ENCODE measurements at places on chromosomes 2 and 18. TPM values are rescaled to one million over a fixed set of nuclear protein-coding genes. Genes with fewer than 3 reads are reported as not detected.

SLC4A3 gene
- total RNA-seq = 2.9 TPM

LHCGR gene
- total RNA-seq = not detected

NXPH2 gene
- total RNA-seq = 0.43 TPM

TWIST2 gene
- total RNA-seq = not detected

AGAP1 gene
- total RNA-seq = 15.8 TPM

OTX1 gene
- 1.2 TPM for total RNA-seq

DNA sequence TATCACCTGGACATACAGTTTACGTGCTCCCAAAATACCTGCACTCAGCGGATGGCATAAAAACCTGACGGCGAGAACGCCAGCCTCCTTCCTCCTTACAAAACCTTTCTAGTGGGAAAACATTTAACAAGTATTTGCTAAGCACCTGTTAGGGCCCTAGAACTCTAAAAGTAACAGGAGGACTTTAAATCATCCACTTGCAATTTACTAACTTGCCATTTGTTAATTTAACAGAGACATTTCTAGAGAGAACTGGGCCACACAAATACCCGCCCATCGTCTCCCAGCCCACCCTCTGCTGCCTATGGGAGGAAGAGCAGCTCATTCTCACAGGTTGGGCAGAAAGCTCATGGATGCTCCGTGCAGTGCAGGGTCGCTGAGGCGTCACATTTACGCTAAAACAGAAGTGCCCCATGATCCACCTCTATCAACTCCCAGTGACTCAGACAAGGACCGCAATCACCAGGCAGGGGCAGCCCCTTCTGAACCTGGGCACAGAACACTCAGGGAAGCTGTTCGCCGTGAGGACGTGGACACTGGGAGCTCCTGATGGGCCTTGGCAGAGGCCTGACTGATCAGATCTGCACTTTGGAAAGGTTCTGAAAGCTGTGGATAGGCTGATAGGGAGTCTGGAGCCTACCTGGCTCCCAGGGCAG is 106.9 kb downstream of the HDAC4 start:
- DNase-seq = no peak

- DNase-seq = no peak
These were observed 35.2 kb downstream of the HDLBP start for GRCh38 chr2:241280291-241280690.

GRCh38 chr2:157866202-157866601 is 9.9 kb downstream of the ACVR1 start:
- no peak for DNase-seq

DNA sequence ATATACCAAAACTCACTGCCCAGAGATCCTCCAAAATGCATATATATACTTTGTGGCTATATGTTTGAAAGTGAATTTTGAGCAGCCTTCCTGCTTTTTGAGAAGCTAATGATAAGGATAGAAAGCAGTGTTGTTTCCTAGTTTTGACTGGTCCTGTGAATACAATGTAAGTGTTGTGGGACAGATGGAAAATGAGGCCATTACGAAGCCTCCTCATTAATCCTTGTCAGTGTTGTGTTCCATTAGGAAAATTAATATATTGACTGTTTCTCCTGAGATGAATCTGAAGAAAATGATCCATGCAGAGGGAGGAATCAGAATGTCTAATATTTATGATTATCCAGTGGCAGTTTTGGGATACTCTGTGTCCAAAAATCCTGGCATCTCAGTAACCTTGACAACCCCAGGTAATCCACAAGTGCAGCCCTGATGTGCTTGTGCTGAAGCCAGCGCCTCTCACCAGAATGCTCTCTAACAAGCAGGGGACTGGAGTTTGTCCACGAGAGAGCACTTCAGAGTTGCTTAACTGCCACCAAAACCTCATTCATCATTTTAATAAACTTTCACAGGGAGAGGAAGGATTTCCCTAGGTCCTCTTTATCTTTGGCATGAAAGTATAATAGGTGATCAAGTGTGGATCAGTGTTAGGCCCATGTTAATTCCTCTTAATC is 418.6 kb downstream of the CMPK2 start:
- DNase-seq = no peak

DNA sequence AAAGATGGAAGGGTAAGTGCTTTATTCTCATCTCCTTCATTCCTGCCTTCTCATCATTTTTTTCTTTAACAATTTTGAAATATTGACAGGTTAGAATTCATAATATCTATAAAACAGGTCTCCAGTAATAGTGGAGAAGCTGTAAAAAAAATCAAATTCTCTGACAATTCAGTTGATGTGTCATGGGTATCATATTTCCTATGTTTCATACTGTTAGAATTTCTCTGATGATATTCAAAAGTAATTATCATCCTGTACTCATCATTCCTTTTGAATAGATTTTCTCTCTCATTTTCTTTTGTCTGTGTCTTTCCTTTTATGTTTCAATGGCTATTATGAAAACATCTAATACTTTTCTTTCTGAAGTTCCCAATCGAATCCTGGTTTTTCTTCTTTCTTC is 97.7 kb downstream of the CPS1 start:
- no peak for DNase-seq

GRCh38 chr2:106030287-106031268 is 163.5 kb downstream of the UXS1 start:
- no peak for DNase-seq

DNA sequence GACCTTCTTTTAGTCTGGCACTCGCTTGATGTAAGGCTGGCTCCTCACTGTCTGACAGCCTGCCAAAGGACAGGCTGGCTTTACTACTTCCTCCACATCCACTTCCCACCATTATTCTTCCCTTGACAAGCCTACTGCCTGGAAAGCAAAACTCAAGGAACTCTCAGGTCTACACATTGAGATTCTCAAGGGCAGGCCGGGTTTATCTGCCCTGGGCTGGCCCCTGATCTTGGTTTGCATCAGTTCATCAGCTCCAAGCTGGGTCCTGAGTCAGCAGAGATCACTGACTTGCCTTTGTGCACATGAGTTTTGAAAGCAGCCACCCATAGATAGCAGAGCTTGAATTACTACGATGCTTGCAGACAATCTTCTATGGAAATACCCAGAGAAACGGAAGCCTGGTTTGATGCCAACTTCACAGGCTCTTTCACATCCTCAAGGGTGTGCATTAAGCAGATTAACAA is 53.9 kb downstream of the KCTD18 start:
- no peak for DNase-seq

- no peak for DNase-seq
These were observed 144.0 kb downstream of the BCL11A start for GRCh38 chr2:60409531-60409871.

DNA sequence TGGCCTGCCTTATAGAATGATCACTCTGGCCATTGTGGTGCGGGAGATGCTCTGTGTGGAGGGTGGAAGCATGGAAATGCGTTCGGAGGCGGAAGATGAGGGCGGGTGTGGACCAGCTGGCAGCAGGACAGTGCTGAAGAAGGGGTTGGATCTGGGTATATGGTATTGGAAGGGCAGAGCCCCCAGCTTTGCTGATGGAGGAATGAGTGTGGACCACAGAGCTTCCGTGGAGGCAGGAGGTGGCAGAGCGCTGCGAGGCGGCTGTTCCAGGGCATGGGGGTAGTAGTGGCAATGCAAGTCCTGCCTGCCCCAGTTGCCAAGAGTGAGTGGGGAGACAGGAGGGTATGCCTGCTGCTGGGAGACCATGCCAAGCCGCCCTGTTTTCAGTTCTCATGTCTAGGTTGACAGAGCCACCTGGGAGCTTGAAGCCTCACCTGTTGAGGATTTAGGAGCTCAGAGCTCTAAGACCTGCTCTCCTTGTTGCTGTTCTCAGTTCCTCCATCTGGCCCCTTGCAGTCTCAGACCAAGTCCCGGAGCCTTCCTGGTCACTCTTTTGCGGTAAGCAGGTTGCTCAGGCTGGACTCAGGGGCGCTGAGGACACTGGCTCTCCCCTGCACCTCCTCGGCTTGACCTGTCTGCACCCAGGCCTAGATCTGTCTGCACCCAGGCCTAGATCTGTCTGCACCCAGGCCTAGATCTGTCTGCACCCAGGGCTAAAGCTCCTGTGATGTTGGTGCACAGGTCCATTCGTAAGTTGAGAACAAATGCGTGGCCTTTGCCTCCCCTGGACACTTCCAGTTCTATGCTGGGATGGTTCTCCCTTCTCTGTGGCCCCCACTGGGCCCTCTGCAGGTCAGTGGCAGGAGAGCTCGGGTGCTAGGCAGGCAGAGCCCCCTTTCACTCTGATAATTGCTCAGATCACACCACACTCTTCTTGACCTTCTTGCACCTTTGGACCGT is 290.5 kb upstream of the HS6ST1 start:
- no peak for DNase-seq

- DNase-seq = peak; percentile 77
These were observed 3.1 kb downstream of the KCNE4 start for GRCh38 chr2:223055140-223055539.

GRCh38 chr18:56107821-56108477 is 520.0 kb upstream of the TCF4 start:
- DNase-seq = no peak

DNA sequence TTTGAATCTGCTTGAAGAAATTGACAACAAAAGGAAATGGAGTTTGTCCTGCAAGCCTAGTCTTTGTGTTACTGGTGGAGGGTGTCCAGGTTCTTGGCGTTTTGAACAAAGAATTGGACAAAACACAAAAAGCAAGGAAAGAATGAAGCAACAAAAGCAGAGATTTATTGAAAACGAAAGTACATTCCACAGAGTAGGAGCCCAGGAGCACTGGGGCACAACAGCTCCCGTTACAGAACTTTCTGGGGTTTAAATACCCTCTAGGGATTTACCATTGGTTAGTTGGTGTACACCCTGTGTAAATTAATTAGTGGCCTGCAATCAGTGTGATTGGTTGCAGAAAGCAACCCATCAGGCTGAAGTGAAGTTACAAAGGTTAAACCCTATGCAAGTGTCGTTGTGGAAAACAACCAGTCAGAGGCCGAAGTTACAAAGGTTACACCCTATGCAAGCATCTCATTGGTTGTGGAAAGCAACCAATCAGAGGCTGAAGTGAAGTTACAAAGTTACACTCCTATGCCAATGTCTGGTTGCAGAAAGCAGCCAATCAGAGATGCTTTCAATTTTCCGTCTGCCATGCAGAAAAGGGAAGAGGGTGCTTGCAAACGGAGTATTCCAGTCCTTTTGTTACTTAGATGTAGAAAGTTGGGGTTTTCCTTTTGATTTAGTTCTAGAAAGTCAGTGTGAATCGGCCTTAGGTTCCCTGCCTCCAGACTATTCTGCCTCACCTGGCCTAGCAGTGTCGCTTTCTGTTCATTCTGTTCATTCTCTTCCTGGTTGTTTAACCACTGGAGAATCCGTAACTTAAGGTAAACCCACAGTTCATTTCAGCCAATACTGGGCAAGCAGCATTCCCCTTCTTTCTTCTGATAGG is 47.6 kb upstream of the PTH2R start:
- DNase-seq = no peak

DNA sequence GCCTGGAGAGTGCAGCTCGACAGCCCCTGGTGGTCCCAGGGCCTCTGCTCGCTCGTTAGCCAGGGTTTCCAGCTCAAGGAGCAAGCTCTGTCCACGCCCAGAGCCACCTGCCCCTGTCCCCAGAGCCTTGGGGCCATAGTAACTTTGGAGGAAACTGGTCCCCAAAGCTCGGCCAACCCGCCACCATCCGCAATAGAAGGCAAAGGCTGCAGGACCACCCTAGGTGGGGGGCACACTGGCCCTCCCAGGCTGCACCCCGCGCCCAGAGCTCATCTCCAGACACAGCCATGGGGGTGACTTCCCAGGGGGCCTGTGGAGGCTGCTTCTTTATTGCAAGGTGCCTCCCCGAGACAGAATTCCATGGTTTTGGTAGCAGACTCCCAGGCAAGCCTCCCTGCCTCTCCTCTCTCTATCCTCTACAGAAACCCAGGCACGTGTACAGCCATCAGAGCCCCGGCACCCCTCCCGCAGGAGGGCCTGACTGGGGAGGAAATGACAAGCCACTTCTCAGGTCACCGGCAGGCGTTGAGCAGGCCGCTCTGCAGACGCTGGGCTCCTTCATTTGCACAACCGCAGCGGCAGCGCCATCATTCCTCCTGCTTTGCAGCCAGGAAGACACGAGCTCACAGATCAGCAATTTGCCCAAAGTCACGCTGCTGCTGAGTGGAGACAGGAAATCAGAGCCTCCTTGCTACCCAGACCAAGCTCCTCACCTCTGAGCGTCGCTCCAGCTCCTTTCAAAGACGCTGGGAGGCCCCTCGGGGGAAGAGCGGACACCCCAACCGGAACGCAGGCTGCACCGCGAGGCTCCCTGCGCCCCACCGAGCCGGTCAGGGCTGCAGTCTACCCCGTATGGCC is 80.2 kb downstream of the NDUFA10 start:
- no peak for DNase-seq

DNA sequence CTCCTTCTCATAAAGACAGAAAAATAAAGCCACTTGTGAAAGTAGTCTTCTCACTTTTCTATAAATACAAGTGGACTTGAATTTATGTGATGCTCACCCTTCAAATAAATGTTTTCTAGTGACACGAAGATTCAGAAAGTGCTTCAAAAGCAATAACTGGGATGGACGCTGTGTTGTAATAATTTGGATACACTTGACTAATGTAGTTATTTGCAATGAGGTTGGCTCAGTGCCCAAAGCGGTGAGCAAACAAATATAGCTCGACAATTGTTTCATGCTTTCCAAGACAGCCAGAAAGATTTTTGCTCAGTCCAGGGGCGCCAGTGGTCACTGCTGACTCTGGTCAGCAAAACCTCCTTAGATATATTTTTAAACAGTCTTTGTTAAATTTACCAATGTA is 278.6 kb upstream of the KLHL14 start:
- DNase-seq = no peak

DNA sequence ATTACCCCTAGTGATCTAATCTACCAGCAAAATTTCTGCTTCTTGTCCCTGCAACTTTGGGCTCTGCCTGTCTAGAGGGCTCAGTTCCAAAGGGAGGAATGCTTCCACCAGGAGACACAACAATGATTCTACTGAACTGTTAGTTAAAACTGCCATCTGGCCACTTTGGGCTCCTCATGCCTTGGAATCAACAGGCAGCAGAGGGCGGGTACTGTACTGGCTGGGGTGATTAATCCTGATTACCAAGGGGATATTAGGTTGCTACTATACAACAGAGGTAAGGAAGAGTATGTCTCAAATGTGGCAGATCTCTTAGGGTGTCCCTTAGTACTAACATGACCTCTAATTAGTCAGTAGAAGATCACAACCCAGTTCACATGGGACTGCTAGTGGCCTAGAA is 21.4 kb downstream of the HADHA start:
- DNase-seq = no peak

GRCh38 chr2:1717113-1717512 is 27.2 kb downstream of the PXDN start:
- peak; percentile 96 for DNase-seq

GRCh38 chr18:10430677-10431076 is 23.8 kb upstream of the APCDD1 start:
- no peak for DNase-seq

GRCh38 chr2:54166121-54166773 is 50.8 kb downstream of the ACYP2 start:
- no peak for DNase-seq

Measured in SK-MEL-5 (cell line).